Fibroblast of lung (primary cell): ENCODE measurements at places on chromosomes 7 and 10. TPM values are rescaled to one million over a fixed set of nuclear protein-coding genes. Genes with fewer than 3 reads are reported as not detected.

- no peak overlapping the region for H3K4me3 ChIP-seq
- no peaks in the 10 kb centered on the region for H3K36me3 ChIP-seq
- no peak overlapping the region for H3K27ac ChIP-seq
- H3K4me1 ChIP-seq = peaks cover 4% of the 10 kb centered on the region
- DNase-seq = no peak
Measured at GRCh38 chr7:2409745-2410414, 6.5 kb downstream of the CHST12 start.

ASAH2 gene
- 0.51 and 0.99 TPM in 2 replicates for total RNA-seq

PCDH15 gene
- total RNA-seq = under 0.01 and 0.26 TPM in 2 replicates

MYO1G gene
- under 0.01 TPM in 2 replicates for total RNA-seq

- peak; percentile 74 for DNase-seq
- no peak overlapping the region for H3K4me3 ChIP-seq
- H3K27me3 ChIP-seq = no peaks in the 10 kb centered on the region
- peak overlapping the region; percentile 54 for H3K27ac ChIP-seq
Measured at GRCh38 chr10:1109795-1110673, 53.8 kb downstream of the WDR37 start.

GRCh38 chr7:16571941-16572340 lies 45.3 kb downstream of the LRRC72 start:
- H3K4me1 ChIP-seq = no peaks in the 10 kb centered on the region
- H3K4me3 ChIP-seq = no peak overlapping the region
- H3K27ac ChIP-seq = no peak overlapping the region
- DNase-seq = no peak
- no peaks in the 10 kb centered on the region for H3K27me3 ChIP-seq
- no peaks in the 10 kb centered on the region for H3K36me3 ChIP-seq

- H3K36me3 ChIP-seq = peaks cover 4% of the 10 kb centered on the region
- no peak overlapping the region for H3K27ac ChIP-seq
- H3K4me1 ChIP-seq = peaks cover 17% of the 10 kb centered on the region
- H3K4me3 ChIP-seq = no peak overlapping the region
- DNase-seq = no peak
Measured at GRCh38 chr10:60910543-60910942, 33.4 kb downstream of the RHOBTB1 start.

- no peak for DNase-seq
- no peak overlapping the region for H3K4me3 ChIP-seq
- no peaks in the 10 kb centered on the region for H3K4me1 ChIP-seq
Measured at GRCh38 chr7:144026203-144026883, 22.4 kb upstream of the OR2A5 start.

- no peak overlapping the region for H3K4me3 ChIP-seq
- DNase-seq = no peak
- H3K27me3 ChIP-seq = no peaks in the 10 kb centered on the region
- no peaks in the 10 kb centered on the region for H3K36me3 ChIP-seq
- no peak overlapping the region for H3K27ac ChIP-seq
- peaks cover 8% of the 10 kb centered on the region for H3K4me1 ChIP-seq
Measured at GRCh38 chr10:13812804-13813203, 226.0 kb downstream of the PRPF18 start.

DMBT1 gene
- total RNA-seq = under 0.01 TPM in 2 replicates

DNA sequence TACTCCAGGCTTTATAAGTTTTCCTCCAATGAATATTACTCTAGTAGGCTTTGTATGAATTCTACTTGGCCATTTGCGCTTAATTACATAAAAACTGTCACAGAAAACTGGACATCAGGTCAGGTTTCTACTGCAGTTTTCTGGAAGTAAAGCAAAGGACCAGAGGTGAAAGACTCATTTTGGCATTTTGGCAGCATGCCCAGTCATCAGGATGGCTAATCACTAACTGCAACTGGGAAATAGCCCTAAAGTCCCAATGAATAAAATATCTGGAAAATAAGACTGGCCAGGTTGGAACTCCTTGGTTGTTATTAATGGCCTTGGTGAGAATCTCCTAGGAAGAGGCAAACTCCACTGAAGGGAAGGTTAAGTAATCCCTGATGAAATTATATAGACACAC lies 75.5 kb downstream of the COPG2 start:
- H3K27me3 ChIP-seq = no peaks in the 10 kb centered on the region
- H3K4me3 ChIP-seq = no peak overlapping the region
- H3K27ac ChIP-seq = no peak overlapping the region
- H3K36me3 ChIP-seq = no peaks in the 10 kb centered on the region
- H3K4me1 ChIP-seq = no peaks in the 10 kb centered on the region

DNA sequence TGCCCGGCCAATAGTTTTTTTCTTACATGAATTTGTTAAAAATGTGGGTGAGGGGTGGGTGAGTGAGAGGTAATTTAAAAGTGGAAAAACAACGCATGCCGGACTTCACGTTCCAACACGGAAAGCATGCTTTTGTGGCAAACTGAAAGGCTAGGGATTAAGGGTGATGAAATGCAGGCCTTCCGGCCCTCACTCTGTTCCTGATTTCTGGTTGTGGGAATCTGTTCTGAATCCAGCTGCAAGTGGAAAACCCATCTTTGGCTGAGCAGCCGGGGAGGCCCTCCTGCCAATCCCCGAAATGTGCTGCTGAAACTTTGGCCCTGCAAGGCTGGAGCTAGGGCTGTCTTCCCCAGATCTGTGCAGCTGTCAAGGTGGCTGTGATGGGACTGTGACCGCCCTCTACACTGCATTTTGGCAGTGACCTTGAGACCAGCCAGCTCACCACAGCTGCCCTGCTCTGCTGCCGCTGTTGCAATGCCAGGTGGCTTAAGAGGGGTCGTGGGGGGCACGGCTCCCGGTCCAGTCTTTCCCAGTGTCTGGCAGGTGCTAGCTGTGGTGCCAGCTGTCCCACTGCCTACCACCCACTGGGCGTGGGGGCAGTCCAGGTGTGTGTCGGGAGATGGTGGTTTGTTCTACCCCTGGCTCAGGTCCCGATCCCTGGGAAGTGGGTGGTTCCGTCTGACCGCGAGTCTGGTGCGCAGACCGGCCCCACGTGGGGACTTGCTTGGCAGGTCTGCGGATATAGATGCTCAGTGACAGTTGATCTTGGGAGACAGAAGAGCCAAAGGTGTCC lies 39.0 kb downstream of the TET1 start:
- DNase-seq = peak; percentile 48
- H3K4me1 ChIP-seq = peaks cover 20% of the 10 kb centered on the region
- H3K4me3 ChIP-seq = no peak overlapping the region

PKD2L1 gene
- not detected in 2 replicates for total RNA-seq

- H3K27ac ChIP-seq = no peak overlapping the region
- no peak overlapping the region for H3K4me3 ChIP-seq
- H3K27me3 ChIP-seq = peaks cover 2% of the 10 kb centered on the region
- H3K36me3 ChIP-seq = no peaks in the 10 kb centered on the region
Measured at GRCh38 chr10:78645975-78646374, 422.8 kb upstream of the ZMIZ1 start.

DNA sequence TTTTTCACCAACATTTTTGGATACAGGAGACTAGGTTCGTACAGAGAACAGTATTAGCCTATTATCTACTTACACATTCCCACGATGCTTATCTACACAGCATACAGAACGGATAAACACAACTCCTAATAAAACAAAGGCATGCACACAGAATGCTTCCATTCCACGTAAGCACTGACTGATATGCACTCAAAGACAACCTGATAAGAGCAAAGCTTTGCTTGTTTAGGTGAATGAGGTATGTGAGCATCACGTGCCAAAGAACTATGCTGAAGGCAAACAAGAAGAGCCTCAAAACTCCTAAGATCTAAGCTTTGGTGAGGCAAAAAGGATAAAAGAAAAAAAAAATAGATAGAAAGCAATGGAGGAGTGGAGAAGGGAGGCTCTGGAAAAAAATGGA lies 413.5 kb upstream of the LRRN3 start:
- DNase-seq = no peak
- no peaks in the 10 kb centered on the region for H3K36me3 ChIP-seq
- H3K27ac ChIP-seq = no peak overlapping the region
- H3K27me3 ChIP-seq = no peaks in the 10 kb centered on the region
- no peaks in the 10 kb centered on the region for H3K4me1 ChIP-seq

SPDYE16 gene
- total RNA-seq = 0.17 and 0.51 TPM in 2 replicates

PCLO gene
- 0.17 TPM in 1 of 2 replicates, not detected in the other for total RNA-seq

TFEC gene
- total RNA-seq = under 0.01 and 0.17 TPM in 2 replicates

DNA sequence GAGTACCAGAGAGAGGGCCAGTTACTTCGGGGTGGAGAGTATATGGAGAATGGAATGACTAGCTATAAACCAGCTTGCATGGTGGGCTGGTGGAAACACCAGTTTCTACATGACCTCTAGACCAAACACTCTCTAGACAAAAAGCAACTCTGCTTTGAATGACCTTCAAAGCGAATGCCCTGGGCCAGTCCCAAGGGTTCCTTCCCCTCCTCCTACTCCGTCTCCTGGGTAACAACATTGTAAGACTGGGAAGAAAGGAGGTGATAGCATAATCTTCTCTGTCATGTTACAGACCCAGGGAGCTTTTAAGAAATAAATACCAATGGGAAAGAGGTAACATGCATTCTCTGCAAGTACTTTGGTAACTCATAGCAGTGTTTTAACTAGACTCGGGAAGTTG lies 7.4 kb downstream of the HK1 start:
- no peak overlapping the region for H3K4me3 ChIP-seq
- H3K27me3 ChIP-seq = peaks cover 8% of the 10 kb centered on the region
- DNase-seq = no peak
- H3K27ac ChIP-seq = no peak overlapping the region
- H3K4me1 ChIP-seq = no peaks in the 10 kb centered on the region

GRCh38 chr7:110129159-110129558 lies 961.8 kb upstream of the LRRN3 start:
- no peak overlapping the region for H3K27ac ChIP-seq
- H3K4me1 ChIP-seq = no peaks in the 10 kb centered on the region
- no peak overlapping the region for H3K4me3 ChIP-seq
- H3K36me3 ChIP-seq = no peaks in the 10 kb centered on the region
- DNase-seq = no peak
- H3K27me3 ChIP-seq = no peaks in the 10 kb centered on the region

GRCh38 chr7:69781412-69781846 lies 183.2 kb downstream of the AUTS2 start:
- DNase-seq = peak; percentile 78
- H3K36me3 ChIP-seq = no peaks in the 10 kb centered on the region
- no peaks in the 10 kb centered on the region for H3K27me3 ChIP-seq
- no peak overlapping the region for H3K27ac ChIP-seq

- peaks cover 4% of the 10 kb centered on the region for H3K4me1 ChIP-seq
- no peaks in the 10 kb centered on the region for H3K27me3 ChIP-seq
- peak; percentile 75 for DNase-seq
- peak within 1 kb of the TSS; percentile 50 for H3K27ac ChIP-seq
Measured at GRCh38 chr10:68560186-68560942, at the start of gene TET1. Gene TET1 (plus strand): TSS chr10:68560337. CDS start chr10:68572339, 12,002 bp downstream.

- H3K4me1 ChIP-seq = peaks cover 3% of the 10 kb centered on the region
- H3K27ac ChIP-seq = no peak overlapping the region
- no peaks in the 10 kb centered on the region for H3K27me3 ChIP-seq
- DNase-seq = peak; percentile 34
- no peak overlapping the region for H3K4me3 ChIP-seq
Measured at GRCh38 chr10:10515479-10516204, 502.0 kb upstream of the CELF2 start.

DNA sequence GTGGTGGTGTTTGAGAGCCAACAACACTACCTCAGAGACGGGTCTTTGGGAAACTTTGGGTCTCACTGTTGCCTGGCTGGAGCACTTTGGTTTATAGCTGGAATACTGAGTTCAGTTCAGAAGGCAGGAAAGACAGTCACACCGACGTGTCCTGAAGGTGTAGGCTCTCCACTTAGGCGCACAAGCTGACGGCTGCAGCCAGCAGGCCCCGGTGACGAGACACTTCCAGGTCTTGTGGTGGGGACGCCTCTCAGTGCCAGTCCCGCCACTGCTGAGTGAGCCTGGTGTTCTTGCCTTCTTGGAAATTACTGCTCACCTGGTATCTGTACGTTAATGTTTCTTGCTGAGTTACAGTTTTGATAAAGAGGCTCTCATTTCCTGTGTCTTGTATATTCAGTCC lies 74.0 kb downstream of the WDR37 start:
- H3K4me3 ChIP-seq = no peak overlapping the region
- no peaks in the 10 kb centered on the region for H3K27me3 ChIP-seq
- H3K36me3 ChIP-seq = peaks cover 12% of the 10 kb centered on the region
- no peak overlapping the region for H3K27ac ChIP-seq
- no peaks in the 10 kb centered on the region for H3K4me1 ChIP-seq

UBE2D4 gene
- 6.4 and 10.2 TPM in 2 replicates for total RNA-seq

GRCh38 chr10:74063256-74063655 lies 65.3 kb downstream of the VCL start:
- no peaks in the 10 kb centered on the region for H3K36me3 ChIP-seq
- no peaks in the 10 kb centered on the region for H3K27me3 ChIP-seq
- no peak overlapping the region for H3K4me3 ChIP-seq
- DNase-seq = peak; percentile 74
- H3K4me1 ChIP-seq = peaks cover 7% of the 10 kb centered on the region
- H3K27ac ChIP-seq = no peak overlapping the region

AKR1B15 gene
- total RNA-seq = not detected in 2 replicates

- no peak for DNase-seq
- no peaks in the 10 kb centered on the region for H3K4me1 ChIP-seq
- no peaks in the 10 kb centered on the region for H3K36me3 ChIP-seq
- H3K27ac ChIP-seq = no peak overlapping the region
- no peak overlapping the region for H3K4me3 ChIP-seq
Measured at GRCh38 chr10:43299579-43299978, 32.7 kb upstream of the RASGEF1A start.

DNA sequence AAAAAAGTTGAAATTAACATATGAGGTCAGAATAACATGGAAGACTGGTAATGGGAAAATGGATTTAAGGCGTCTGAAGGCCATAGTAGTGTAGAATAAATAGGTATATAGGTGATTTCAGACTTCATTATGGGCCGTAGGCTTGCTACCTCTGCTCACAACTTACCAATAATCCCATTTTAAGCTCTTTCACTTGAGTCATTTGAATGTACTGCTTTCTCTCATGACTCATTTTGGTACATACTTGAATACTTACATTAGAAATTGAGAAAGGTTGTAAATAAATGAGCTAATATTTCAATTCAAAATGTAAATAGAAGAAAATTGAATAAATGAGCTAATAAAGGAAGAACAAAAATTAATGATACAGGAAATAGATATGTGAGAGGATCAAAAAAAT lies 42.2 kb upstream of the NEUROD6 start:
- H3K36me3 ChIP-seq = no peaks in the 10 kb centered on the region
- no peak overlapping the region for H3K4me3 ChIP-seq
- no peaks in the 10 kb centered on the region for H3K4me1 ChIP-seq
- no peak for DNase-seq
- no peak overlapping the region for H3K27ac ChIP-seq

GRCh38 chr7:21778953-21779352 lies 166.7 kb downstream of the CDCA7L start:
- H3K4me3 ChIP-seq = no peak overlapping the region
- H3K27ac ChIP-seq = no peak overlapping the region
- no peak for DNase-seq
- H3K4me1 ChIP-seq = no peaks in the 10 kb centered on the region
- H3K36me3 ChIP-seq = no peaks in the 10 kb centered on the region

GRCh38 chr10:81065474-81065873 lies 527.8 kb downstream of the SH2D4B start:
- no peak for DNase-seq
- no peaks in the 10 kb centered on the region for H3K27me3 ChIP-seq
- H3K4me3 ChIP-seq = no peak overlapping the region
- no peaks in the 10 kb centered on the region for H3K4me1 ChIP-seq

HTR5A gene
- not detected in 2 replicates for total RNA-seq

GRCh38 chr7:98870807-98871491 lies 1.1 kb upstream of the TMEM130 start:
- no peak overlapping the region for H3K4me3 ChIP-seq
- no peaks in the 10 kb centered on the region for H3K4me1 ChIP-seq
- H3K27ac ChIP-seq = no peak overlapping the region
- no peak for DNase-seq

GRCh38 chr10:18350340-18350739 lies 210.1 kb downstream of the CACNB2 start:
- H3K27me3 ChIP-seq = no peaks in the 10 kb centered on the region
- no peak overlapping the region for H3K27ac ChIP-seq
- H3K4me3 ChIP-seq = no peak overlapping the region
- no peaks in the 10 kb centered on the region for H3K36me3 ChIP-seq
